ENCODE measurements at places on chromosomes 16 and 17.

- no peak for DNase-seq
Observed at GRCh38 chr16:50273888-50274325, 7.6 kb downstream of the ADCY7 start.

DNA sequence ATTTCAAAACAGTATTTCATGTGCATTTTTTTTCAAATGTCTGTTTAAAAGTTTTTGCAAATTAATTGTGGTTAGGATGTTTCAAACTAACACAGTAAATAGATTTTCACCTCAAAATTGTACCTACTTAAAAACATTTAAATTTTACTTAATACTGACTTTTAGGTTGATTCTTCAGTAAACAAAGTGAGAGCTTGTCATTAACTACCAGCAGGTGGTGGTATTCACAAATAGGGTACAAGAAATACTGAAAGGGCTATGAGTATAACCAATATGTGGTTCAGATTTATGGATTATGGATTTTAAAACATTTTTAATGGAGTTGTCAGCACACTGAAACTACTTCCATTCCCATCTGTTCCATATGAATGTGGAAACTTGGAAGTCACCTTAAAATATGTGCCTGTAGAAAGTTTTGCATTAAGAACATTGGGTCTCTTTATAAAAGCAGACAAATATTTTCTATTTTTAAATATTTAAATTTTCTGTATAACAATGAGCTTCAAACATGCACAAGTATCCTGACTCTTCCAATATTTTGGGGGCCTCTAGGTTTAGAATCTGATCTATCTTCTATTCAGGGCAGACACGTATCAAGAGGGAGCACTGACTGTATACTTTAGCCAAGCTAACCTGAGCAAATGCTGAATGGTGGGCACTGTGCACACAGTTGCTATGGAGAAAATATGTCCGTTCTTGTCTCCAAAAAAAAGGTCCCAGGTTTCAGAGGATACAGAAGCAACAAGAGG lies 155.6 kb downstream of the SNX11 start:
- no peak for DNase-seq

DNA sequence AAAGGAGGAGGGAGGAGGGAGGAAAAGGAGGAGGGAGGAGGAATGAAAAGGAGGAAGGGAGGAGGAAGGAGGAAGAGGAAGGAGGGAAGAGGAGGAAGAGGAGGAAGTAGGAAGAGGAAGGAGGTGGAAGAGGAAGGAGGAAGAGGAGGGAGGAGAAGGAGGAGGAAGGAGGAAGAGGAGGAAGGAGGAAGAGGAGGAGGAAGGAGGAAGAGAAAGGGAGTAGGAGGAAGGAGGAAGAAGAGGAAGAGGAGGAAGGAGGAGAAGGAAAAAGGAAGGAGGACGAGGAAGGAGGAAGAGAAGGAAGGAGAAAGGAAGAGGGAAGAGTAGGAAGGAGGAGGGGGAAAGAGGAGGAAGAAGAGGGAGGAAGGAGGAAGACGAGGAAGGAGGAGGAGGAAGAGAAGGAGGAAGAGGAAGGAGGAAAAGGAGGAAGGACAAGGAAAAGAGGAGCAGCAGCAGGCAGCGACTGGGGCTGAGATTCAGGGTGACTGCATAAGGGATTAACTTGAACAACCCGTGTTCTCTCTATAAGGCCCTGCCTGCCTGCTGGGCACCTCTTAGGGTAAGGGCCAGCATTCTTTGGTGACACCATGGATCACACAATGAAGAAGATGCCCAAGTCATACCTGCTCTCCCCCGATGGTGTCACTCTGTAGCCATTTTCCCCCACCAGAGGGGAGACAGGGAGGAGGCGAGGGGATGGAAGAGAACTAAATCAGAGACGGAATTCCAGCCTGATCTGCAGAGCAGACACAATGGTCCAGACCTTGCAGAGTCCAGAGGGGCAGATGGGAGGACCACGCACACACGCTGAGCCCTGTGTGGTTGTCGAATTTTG lies 1.4 kb upstream of the IL34 start:
- DNase-seq: no peak

DNA sequence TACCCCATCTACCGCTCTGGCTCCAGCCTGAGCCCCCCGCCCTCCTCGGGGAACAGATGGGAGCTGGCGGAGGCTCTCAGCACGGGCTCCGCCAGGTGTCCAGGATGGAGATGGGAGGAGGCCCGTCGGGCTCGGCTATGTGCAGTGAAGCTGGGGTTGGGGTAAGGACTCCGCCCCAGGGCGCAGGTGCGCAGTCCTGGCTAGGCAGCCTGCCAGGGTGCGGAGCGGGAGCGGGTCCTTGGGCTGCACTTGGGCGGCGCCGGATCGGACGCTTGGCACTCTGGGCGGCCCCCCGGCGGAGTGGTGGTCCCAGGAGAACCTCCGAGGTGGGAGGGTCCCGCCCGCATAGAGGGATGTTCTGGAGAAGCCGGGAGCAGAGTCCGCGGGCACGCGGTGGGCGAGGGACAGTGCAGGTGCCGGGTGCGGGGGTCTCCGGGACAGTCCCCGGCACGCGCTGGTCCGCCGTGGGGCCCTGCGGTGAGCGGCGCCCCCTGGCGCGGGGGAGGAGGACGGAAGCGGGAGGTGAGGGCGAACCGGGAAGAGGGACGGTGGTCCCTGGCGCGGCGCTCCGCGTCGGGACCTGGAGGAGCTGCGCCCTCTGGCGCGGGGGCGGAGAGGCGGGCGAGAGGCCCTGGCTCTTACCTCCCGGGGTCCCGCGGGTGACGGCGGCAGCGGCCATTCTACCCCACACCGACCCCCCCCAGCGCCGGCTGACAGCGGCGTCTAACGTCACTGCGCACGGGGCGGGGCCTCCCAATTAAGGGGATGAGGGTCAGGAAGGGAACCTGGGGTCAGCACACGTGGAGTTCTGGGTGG lies at the start of gene CAMTA2:
Gene CAMTA2, minus strand, starts transcription at position 725 of the 816 bp plus-strand sequence. CDS start 1,453 bp downstream, outside the sequence.
- DNase-seq: peak; percentile 93

- DNase-seq: no peak
Observed at GRCh38 chr17:76474238-76474637, 6.8 kb downstream of the AANAT start.

GRCh38 chr16:74070237-74070636 lies 226.4 kb upstream of the PSMD7 start:
- no peak for DNase-seq

DNA sequence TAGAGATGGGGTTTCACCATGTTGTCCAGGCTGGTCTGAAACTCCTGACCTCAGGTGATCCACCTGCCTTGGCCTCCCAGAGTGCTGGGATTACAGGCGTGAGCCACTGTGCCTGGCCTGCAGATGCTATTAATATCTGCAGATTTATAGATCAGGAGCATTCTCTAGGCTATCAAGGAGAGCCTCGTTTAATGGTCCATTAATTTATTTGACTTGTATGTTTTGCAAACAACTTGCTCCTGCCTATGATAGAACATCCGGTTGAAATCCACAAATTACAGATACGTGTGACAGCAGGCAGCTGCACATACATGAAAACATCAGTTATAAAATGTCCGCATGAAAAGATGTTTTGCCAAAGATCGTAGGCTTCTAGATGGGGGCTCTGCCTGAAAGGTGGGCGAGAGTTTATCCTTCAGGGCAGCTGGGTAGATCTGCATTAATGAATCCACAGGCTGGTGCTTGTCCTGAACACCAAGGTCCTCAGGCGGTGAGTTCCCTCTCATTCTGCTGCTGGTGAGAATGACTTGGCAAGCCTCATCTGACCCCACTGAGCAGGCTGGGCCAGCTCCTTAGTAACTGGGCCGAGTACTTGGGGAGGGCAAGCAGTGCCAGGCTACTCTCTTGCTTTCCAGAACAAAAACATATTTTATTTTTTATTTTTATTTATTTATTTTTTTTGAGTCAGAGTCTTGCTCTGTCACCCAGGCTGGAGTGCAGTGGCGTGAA lies 37.1 kb upstream of the MGAT5B start:
- DNase-seq: no peak

DNA sequence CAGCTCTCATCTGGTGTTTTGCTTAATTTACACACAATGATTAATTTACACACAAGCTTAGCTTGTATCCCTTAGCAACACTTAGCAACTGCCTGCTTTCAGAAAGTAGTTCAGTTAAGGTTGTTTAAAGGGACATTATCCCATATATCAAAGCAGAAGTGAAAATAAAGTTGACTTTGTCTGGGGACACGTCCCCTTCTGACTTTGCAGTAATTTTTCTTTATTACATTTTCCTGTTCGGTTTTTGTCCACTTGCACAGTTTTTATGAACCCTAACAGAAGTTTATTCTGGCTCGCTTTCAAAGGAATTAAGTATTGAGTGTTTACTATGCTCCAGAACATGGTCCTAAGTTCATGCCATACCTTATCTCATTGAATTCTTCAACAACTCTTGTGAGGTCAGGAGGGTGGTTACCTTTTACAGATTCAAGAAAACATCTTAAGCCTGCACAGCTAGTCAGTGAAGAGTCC lies 41.5 kb downstream of the ARHGAP44 start:
- no peak for DNase-seq

GRCh38 chr17:76922967-76923366 lies 54.8 kb downstream of the MGAT5B start:
- DNase-seq: no peak

- DNase-seq: peak; percentile 89
Observed at GRCh38 chr17:2337544-2338314, 428 bp downstream of the SGSM2 start.

- no peak for DNase-seq
Observed at GRCh38 chr17:59406808-59407381, 75.4 kb downstream of the YPEL2 start.

GRCh38 chr17:35774499-35774898 lies 13.8 kb downstream of the C17orf50 start:
- DNase-seq: no peak

- DNase-seq: no peak
Observed at GRCh38 chr17:33145941-33146340, 147.2 kb downstream of the ASIC2 start.

- no peak for DNase-seq
Observed at GRCh38 chr16:83201748-83202147, 575.0 kb downstream of the CDH13 start.

DNA sequence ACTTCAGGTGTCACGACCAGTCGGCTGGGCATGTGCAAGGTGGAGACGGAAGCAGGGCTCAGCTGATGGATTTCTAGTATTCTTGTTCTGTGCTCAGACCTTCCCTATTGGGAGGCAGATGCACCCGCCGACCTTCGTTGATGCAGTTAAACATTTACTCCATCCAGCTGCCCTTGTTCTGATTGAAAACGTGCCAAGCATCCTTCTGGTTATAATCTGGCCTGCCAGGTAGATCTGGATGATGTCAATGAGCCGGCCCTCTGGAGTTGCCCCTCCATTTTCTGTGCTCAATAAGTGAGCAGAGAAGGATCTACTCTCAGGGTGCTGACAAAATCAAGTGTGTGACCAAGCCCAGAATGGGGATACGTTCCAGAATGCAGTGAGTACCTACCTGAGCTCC lies 38.3 kb downstream of the CCDC182 start:
- DNase-seq: no peak

DNA sequence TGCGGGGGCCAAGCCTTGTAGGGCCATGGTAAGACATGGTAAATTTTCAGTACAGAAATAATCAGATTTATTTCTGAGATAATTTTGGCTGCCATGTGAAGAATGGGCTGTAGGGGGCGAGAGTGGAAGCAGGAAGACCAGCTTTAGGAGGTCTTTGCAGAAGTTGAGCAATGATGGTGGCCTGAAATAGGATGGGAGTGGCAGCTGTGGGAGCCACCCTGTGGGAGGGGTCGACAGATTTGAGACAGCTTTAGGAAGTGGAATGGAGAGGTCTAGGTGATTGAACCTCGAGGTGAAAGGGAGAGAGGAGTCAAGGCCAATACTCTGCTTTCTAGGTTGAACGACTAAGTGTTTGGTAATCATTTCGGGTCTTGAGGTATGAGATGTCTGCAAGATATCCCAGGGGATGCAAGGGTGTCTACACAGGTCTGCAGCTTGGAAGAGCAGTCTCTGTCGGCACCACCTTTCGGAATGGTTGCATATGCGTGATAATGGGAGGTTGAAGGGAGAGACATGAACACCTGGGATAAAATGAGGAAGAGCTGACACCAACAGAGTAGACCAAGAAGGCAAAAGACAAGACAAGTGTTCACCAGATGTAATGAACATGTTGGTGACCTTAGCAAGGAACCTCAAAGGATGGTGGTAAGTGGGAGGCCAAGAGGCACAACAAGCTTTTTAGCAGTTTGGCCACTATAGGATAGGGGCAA lies 4.2 kb upstream of the ATXN7L3 start:
- DNase-seq: no peak

GRCh38 chr17:45435481-45435880 lies 2.8 kb upstream of the ARHGAP27 start:
- DNase-seq: no peak

GRCh38 chr16:85829171-85829719 lies 29.8 kb downstream of the COX4I1 start:
- no peak for DNase-seq

- no peak for DNase-seq
Observed at GRCh38 chr16:16071631-16072244, 122.3 kb downstream of the ABCC1 start.

- DNase-seq: no peak
Observed at GRCh38 chr16:48978501-48978900, 303.1 kb downstream of the CBLN1 start.

GRCh38 chr17:17351356-17351891 lies 48.3 kb downstream of the NT5M start:
- no peak for DNase-seq

- DNase-seq: no peak
Observed at GRCh38 chr17:1803280-1803679, 26.4 kb downstream of the SMYD4 start.

- DNase-seq: no peak
Observed at GRCh38 chr17:80353718-80354275, 61.2 kb upstream of the ENDOV start.

DNA sequence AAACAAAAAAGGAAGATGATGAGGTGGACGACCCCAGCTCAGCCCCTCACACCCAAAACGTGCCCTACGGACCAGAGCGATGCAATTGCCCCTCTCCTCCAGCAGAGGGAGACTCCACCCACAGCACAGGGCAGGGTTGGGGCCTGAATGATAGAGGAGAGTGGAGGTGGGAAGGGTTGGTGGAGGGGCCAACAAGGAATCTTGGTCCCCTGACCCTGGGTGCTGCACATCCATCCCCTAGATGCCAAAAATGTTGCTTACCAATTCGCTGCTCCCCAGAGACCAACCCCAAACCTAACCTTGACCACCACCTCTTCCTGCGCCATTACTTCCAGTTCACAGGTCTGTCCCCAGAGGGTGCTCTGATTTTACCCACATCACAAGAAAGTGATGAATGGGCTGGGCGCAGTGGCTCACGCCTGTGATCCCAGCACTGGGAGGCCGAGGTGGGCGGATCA lies 12.9 kb downstream of the P2RX5 start:
- no peak for DNase-seq

GRCh38 chr17:40325156-40326013 lies 16.4 kb downstream of the RARA start:
- no peak for DNase-seq

All from osteocyte (in vitro differentiated cells).